Transverse colon (tissue), 4 donors: ENCODE measurements at places on chromosomes 13 and 19. TPM values are rescaled to one million over a fixed set of nuclear protein-coding genes. Genes with fewer than 3 reads are reported as not detected.

FLT1 gene
- 3.8 TPM for total RNA-seq

MAP1S gene
- total RNA-seq: 103 TPM

C19orf12 gene
- 33.3 TPM for total RNA-seq

ZNF600 gene
- 5.2 TPM for total RNA-seq

TEX26 gene
- not detected for total RNA-seq

COLGALT1 gene
- 48.9 TPM for total RNA-seq

SIGLEC14 gene
- total RNA-seq: not detected

C19orf67 gene
- total RNA-seq: 1.1 TPM

MUC16 gene
- total RNA-seq: not detected

PSG1 gene
- not detected for total RNA-seq

TDRD12 gene
- total RNA-seq: not detected

LIPE gene
- 60.2 TPM for total RNA-seq

AP2S1 gene
- total RNA-seq: 70.2 TPM

RUBCNL gene
- total RNA-seq: 14.2 TPM

IRGC gene
- not detected for total RNA-seq

ZGLP1 gene
- total RNA-seq: 8.2 TPM

PLPPR3 gene
- not detected for total RNA-seq

CYP2A6 gene
- total RNA-seq: not detected

DCLK1 gene
- 10.8 TPM for total RNA-seq

TMEM145 gene
- total RNA-seq: not detected

POLRMT gene
- 45.9 TPM for total RNA-seq

HCST gene
- not detected for total RNA-seq

WDR88 gene
- total RNA-seq: not detected

NLRP9 gene
- not detected for total RNA-seq

ZNF527 gene
- 7.3 TPM for total RNA-seq

LILRB4 gene
- 4.0 TPM for total RNA-seq
